NCI-H2171 treated with DMSO at 0.1 percent for 48 hours (cell line): ENCODE measurements at places on chromosomes 11 and 22.

DNA sequence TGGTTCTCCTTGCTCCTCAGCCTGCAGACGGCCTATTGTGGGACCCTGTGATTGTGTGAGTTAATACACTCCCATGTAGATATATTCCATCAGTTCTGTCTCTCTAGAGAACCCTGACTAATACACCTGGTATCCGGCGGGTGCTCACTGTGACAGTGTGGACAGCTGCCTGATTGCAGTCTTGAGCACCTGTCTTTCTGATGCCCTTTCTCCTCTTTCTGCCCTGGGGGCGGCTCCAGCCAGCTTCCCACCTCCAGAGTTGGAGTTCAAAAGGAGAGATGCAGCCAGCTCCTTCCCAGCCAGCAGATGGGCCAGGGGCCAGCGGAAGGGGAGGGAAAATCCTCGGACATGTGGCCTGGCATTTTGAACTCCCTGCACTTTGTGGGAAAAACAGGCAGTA is 15.0 kb downstream of the SMIM38 start:
- DNase-seq = no peak

GRCh38 chr11:114883472-114883871 is 205.1 kb downstream of the NXPE2 start:
- peak; percentile 50 for DNase-seq

DNA sequence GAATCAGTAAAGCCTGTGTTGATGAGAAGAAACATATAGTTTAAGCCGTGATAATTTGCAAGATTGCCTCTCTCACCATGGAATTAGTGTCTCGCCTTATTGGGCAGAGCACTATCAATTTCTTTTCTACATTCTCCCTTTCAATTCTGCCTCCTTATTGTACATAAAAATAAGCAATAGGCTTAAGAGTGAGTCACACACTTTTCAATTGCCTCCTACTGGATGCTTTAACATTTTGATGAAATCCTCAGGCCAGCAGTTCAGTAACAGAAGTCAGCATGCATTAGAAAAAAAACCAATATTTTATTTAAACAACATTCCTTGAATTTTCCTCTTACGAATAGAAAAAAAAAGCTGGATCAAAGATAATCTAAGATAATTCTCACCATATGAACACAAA is 33.8 kb upstream of the VWA5A start:
- no peak for DNase-seq

GRCh38 chr11:65290448-65291165 is 24.1 kb upstream of the CDC42EP2 start:
- peak; percentile 58 for DNase-seq

DNA sequence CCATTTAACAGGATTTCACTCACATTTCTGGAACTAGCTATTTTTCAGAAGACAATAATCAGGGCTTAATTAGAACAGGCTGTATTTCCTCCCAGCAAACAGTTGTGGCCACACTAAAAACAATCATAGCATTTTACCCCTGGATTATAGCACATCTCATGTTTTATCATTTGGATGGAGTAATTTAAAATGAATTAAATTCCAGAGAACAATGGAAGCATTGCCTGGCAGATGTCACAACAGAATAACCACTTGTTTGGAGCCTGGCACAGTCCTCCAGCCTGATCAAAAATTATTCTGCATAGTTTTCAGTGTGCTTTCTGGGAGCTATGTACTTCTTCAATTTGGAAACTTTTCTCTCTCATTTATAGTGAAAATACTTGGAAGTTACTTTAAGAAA is 9.2 kb downstream of the PRSS23 start:
- DNase-seq = no peak

DNA sequence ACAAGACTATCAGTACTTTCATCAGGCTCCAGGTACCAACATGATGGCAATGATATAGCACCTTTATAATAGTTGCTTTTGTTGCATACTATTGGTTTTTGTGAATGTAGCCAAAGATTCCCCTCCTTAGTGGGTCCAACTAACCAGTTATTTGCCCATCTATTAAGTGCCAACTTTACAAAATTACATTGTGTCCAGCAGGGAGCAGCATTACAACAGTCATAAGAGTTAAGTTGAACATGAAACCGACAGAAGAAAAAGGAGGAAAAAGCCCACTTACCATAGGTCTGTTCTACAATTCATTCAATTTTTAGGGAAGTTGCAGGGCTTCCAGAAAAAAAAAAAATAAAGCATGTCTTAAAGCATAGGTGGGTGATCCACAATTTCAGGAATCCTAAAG is 21.6 kb downstream of the IMMP1L start:
- DNase-seq = peak; percentile 68

DNA sequence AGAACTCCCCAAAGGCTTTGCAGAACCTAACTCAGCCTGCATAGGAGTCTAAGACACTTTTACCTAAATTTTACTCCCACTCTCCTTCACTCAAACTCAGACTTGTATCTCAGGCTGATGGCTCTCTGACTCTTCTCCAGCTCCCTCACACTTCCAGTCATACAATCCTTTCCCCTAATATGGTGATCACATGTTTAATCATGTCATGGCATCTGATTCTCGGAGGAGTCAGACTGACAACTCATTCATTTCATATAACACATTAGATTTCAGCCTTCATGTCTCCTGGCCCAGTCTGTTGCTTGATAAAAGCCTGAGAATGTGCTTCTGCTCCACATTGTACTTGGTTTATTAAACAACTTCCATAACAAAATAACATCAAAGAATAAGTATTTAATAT is 1503.9 kb upstream of the TENM4 start:
- no peak for DNase-seq

GRCh38 chr11:94786264-94787126 is 18.3 kb downstream of the AMOTL1 start:
- DNase-seq = peak; percentile 43

DNA sequence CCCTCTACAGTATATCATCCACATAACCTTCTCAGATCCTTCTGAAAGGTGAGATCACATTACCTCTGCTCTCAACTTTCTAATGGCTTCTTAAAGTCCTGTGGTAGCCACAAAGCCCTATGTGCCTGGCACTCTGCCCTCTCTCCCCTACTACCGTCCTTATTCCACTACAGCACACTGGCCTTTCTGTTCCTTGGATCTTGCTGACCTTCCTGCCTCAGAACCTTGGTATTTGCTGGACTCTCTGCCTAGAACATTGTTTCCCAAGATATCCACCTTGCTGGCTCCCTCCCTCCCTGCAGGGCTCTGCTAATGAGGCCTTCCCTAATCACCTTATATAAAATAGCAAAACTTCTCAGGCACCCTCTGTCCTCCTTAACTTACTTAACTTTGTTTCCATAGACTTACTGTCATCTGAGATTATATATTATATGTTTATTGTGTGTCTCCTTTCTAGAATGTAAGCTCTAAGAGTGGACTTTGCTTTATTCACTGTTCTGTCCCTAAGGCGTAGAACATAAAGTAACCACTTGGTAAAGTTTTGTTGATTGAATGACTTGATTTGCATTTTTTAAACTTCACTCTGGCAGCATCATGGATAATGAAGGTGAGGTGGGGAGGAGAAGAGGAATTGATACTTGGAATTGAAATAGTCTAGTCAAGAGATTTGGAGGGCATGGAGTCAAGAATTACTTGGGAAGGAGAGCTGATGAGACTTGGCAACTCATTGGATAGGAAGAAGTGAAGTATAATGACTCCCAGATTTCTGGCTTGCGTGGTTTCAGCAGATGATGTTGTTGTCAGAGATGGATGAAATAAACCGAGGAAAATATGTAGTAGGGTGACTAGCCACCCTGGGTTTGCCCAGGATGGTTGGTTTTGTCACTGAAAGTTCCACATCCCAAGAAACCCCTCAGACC is 10.5 kb downstream of the POLD3 start:
- no peak for DNase-seq

GRCh38 chr22:45579806-45580725 is 77.4 kb downstream of the FBLN1 start:
- no peak for DNase-seq

- no peak for DNase-seq
Observed at GRCh38 chr11:100689141-100689540, 2.1 kb downstream of the ARHGAP42 start.
